Activated naive CD4-positive, alpha-beta T cell (primary cell): ENCODE measurements at places on chromosomes 2 and 18.

GRCh38 chr2:22282220-22282619 lies 1102.8 kb upstream of the KLHL29 start:
- no peak for DNase-seq

- no peak for DNase-seq
These were observed 52.3 kb upstream of the ZNF516 start for GRCh38 chr18:76547296-76547695.

DNA sequence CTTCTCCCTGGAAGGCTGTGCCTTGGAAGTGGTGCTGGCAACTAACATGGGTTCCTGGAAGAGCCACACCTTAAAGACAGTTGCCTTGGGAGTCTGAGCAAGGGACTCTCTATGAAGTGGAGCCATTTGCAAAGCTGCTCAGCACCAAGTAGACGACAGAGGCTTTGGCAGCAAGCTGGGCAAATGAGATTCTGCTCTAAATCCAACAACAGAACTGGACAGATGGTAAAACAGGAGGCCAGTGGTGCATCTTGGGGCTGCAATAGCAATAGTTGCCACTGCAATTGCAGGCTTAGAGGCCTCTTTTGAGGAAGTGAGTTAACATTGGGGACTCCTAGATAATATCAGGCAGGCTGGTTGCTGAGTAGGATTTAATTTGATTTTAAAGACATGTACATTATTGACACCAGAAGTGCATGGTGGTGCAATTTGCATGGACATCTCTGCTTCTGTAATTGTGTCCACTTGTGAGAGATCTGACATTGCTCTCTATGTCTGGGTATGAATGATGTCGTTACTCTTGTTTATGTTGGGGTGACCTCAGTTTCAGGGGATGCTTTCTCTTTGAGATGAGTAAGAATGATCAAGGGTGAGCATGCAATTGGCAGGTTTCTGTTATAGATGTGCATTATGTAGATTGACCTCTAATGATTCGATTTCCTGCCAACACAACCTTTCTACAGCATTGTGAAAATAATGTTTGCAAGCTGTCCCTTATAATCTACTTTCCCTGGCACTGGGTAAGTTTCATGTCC lies 568.3 kb upstream of the MEX3C start:
- DNase-seq = no peak

DNA sequence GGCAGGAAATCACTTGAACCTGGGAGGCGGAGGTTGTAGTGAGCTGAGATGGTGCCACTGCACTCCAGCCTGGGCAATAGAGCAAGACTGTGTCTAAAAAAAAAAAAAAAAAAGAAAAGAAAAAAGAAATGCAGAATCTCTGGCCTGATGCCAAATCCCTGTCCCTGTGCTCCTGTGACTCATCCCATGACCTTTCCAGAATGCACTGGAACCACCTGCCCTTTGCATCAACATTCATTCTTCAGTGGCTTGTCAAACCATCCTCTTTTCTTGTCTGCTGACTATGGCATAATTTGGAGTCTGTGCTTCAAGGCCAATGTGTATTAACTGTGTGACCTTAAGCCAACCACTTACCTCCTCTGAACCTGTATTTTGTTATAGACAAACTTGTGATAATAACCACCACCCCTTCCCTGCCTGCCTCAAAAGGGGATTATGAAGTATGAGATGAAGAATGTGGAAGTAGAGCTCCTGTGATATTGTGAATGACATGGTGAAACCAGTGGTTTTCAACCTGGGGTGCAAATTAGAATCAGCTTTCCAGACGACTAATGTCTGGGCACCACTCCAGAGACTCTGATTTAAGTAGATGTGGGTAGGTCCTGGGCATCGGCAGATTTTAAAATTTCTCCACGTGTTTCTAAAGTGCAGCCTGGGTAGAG lies 189.3 kb downstream of the CLIP4 start:
- no peak for DNase-seq

GRCh38 chr2:154724194-154724797 lies 25.8 kb downstream of the KCNJ3 start:
- no peak for DNase-seq

- DNase-seq = no peak
These were observed 247.0 kb downstream of the AGAP1 start for GRCh38 chr2:235740821-235741220.

DNA sequence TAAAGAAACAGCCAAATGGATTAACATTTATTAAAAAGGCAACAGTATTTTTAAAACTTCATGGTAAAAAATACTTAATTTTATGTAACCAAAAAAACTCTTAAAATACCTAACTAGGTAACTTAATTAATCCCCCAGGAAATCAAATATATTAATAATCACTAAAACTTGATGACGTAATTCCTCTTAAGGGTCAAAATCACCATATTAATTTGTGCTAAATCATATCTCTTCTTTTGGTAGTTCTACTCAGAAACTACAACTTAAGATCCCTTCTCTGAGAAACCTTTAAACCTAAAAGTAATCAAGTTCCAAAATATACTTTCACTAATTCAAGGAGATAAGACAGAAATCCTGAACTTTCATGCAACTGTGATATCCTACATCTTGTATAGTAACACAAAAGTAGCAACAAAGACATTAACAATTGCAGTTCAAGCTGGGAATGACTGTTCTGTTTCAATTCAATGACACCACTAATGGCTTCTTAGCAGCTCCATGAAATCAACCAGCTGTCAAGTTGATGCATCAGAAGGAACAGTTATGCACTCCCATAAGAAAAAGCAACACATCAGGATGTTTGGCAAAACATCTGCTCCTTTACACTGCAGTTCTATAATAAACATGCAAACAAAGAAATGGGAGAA lies 4.0 kb downstream of the BAZ2B start:
- DNase-seq = no peak

DNA sequence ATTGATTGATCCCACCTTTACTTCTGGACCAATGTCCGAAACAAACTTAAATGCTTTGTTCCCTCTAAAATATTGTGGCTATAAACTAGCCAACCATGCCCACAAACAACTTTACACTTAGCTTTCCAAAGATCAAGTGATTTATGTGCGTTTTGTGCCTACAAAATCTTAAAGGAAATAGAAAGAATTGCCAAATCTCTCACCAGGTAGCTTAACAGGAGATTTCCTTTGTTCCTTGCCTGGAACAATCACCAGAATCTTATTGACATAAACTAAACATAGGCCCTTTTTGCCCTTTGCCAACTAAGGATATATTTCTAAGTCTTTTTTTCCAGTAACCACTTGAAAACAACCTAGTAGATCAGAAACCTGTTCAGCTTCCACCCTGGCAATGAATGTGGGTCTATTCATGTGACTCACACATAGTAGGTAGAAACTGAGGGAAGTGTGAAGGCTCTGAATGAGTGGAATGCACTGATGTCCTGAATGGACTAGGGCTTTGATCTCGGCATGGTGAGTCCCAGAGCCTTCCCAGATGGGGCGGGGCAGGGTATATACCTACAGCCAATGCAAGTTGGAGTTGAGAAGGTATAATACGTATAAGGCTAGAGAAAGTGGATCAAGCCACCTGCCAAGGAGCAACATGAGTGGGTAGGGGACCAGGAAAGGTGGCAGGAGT lies 94.6 kb upstream of the PPP1CB start:
- DNase-seq = no peak

DNA sequence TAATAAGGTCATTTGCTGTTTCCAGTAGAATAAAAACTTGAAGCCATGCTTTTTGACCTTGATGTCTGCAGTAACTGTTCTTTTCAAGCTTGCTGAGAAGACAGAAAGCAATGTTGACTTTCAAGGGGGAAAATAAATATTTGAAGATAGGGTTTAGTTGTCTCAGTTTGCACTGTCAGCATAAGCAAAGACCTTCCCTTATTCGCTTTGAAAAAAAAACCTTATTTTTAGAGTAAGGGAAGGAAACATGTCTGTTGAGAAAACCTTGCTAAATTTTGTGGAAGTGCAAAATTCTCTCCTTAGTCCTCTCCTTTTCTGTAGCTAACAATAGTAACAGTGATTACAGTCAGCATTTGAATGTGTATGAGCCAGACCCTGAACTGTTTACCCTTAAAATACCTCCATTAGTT lies 43.1 kb downstream of the MAP4K4 start:
- no peak for DNase-seq

- DNase-seq = no peak
These were observed 42.1 kb downstream of the BCL2L11 start for GRCh38 chr2:111162718-111163331.

- DNase-seq = no peak
These were observed 748.1 kb upstream of the LRATD1 start for GRCh38 chr2:13884291-13884976.

GRCh38 chr2:215930505-215931253 lies 82.7 kb downstream of the MREG start:
- no peak for DNase-seq

- no peak for DNase-seq
These were observed 59.6 kb downstream of the CSRNP3 start for GRCh38 chr2:165529130-165529529.

GRCh38 chr2:224849264-224849663 lies 133.1 kb upstream of the CCDC195 start:
- DNase-seq = no peak

GRCh38 chr2:219385958-219386520 lies 1.7 kb downstream of the DNPEP start:
- DNase-seq = no peak

DNA sequence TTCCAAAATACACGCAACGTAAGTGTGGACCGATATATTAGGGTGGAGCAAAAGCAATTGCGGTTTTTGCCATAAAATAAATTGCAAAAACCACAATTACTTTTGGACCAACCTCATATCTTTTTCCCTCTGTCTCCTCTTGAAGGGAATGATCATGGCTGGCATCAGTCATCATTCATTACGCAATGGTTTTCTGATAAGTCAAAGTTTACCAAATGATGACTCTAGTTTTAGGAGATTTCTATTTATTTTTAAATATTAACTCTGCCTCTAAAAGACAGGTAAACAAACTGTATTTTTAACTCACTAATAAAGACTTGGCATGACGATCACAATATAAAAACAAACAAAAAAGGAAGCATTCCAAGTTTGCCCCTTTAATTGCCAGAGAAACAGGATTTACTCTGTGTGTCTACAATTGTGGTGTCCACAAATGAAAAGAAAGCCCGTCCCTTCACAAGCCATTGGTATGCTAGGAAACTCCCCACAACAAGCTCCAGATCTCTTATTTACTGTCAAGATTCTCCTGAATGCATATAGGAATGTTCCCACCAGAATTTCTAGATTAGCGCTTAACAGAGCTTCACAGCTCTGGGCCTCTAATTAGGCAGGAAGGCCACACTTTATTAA lies 61.3 kb downstream of the IRS1 start:
- no peak for DNase-seq

DNA sequence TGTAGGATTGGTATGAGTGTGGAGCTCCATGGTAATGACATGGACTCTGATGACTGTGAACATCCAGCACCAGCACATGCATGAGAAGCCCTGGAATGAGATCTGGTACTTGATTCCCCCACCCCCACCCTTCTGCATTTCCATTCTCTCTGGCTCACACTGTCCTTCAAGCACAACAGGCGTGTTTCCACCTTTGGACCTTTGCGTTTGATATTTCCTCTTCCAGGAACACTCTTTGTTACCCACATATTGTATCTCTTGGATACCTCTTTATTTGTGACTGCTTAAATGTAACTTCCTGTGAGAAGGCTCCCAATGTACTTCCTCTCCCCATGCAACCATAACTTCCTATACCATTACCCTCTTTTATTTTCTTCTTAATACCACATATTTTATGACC lies 263.8 kb downstream of the HNMT start:
- DNase-seq = no peak

DNA sequence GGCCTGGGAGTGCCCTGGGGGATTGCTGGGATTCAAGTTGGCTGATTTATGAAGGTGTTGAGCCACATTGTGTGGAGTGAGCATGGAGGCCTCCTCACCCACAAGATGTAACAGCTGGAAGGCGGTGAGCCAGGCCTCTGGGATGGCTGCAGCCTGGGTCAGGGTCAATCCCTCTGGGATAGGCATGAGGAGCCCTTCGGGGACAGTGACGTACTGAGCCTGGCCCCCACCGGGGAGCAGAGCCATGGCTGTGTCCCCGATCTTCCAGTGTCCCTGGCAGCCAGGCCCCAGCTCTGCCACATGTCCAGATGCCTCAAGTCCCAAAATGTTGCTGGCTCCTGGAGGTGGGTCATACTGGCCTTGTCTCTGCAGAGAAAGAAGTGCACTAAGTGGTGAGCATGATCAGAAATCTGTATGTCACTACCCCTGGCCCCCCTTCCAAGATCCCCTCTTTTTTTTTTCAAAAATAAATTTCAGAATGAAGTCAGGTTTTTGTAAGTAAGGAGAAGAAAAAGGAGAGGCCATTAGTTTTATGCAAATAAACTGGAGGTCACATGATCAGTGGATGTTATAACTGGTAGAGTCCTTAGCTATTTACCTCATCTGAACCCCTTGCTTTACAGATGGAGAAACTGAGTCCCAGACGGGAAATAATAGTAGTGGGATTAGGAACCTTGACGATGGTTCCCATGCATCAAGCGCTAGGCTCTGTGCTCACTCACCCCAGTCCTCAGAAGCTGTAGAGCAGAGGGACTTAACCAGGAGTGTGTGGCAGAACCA lies 1.7 kb downstream of the TP53I3 start:
- DNase-seq = no peak

- no peak for DNase-seq
These were observed 4.5 kb downstream of the KLF11 start for GRCh38 chr2:10047616-10048500.

DNA sequence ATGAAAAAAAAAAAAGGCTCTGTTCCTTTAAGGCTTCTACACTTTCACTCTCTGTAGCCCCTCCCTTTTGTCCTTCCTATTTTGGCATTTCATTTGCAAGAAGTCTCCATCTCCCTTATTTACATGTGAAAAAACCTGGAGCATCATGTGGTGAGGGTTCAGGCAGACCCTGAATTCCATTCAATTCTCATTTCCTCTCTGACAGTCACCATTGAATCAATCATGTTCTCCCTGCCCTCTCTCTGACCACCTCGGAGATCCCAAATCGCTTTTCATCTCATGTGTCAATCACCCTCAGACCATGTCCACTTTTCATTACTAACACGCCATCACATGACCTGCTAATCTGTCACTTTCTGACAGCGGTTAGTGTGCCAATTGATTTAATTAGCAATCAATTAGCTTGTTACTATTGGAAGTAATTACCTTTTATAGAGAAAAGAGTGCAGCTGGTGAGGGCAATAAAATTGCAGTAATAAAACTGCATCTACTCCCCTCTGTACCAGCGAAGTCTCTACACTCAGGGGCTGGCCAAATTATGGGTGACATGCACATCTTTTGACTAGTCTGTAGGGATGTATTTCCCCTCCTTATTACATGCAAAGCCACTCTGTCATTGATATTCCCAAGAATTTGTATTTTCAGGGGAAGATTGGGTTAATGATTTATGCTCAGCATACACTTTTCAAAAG lies 317.4 kb downstream of the EN1 start:
- no peak for DNase-seq

DNA sequence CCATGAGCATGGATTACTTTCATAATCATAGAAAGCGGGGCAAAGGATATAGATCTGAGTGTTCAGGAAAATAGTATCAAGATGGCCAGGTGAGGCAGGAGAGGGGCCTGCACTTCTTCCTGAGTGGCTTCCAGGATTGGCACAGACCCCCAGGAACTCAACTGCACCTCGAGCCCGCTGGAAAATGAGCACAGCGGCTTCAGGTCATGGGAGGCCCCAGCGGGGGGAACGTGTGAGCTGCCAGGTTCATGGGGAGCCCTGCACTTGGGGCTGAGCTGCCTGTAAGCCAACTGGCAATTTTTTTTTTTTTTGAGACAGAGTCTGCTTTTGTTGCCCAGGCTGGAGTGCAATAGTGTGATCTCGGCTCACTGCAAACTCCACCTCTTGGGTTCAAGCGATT lies 81.5 kb upstream of the ODC1 start:
- DNase-seq = no peak
